ENCODE measurements at places on chromosomes 11 and 22.

- no peak for DNase-seq
Observed at GRCh38 chr11:45079075-45079444, 67.4 kb upstream of the PRDM11 start.

- DNase-seq, result no peak
Observed at GRCh38 chr11:61113201-61113600, 10.9 kb downstream of the CD5 start.

- DNase-seq, result no peak
Observed at GRCh38 chr11:117519590-117519989, 191.9 kb downstream of the CEP164 start.

DNA sequence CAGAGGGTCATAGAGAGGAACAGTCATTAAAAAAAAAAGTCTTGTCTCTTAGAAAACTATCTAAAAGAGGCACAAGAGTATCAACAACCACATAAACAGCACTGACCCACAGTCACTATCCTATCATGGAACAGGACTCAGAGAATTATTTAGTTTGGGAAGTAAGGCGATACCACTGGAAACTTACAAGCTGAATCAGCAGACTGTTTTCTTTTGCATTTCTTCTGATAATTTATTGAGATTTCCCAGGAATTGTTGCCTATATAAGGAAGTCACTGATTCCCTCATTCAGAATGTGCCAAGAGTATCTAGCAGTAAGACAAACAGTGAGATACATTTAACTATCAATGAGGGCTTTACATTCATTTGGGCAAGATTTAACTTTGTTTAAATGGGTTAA is 304.1 kb downstream of the GUCY1A2 start:
- DNase-seq, result no peak

DNA sequence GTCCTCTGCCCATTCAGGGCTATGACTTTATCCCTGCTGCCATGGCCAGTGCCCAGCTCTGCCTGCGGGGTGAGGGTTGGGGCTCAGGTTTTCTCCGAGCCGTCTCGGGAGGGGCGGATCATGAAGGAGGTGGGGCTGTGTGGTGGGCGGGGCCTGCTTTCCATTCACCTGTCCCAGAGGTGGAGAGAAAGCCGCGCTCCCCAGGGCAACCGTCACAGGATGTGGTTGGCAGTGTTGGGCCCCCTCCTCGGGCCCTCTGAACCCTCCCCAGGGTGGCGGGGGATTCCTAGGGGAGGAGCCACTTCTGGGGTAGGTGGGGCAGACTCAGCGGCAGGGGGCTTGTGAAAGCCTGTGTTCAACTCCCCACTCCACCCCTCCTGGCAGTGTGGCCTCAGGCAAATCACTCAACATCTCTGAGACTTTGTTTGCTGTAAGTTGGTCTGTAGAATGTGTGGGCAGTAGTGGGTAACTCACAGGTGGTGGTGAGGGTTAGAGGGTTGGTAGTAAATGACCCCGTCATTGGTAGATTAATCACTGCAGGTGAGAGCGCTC is 50.3 kb downstream of the CD6 start:
- DNase-seq, result peak; percentile 49

- DNase-seq, result no peak
Observed at GRCh38 chr11:117685566-117685965, 111.5 kb downstream of the DSCAML1 start.

DNA sequence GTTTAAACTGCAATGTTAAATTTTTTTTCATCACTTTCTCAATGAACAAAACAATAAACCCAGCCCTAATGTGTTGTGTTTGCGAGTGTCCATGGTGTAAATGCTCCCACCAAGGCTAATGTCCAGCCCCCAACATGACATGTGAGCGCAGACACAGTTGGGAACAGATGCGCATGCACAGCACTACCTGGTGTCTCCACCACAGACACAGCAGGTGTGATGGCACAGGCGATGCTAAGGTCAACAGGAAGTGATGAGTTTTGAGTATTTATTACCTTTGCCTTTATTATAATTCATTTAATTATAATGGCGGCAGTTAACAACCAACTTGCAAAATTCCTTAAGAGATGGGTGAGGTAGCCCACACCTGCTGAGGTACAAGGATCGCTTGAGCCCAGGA is 42.9 kb downstream of the MICAL3 start:
- no peak for DNase-seq

Data from SW480 (cell line).